ENCODE measurements at places on chromosomes 16 and 17. TPM values are rescaled to one million over a fixed set of nuclear protein-coding genes. Genes with fewer than 3 reads are reported as not detected.

SDR42E1 gene
- 0.41 TPM for total RNA-seq

C1QBP gene
- 71.7 TPM for total RNA-seq

CD300H gene
- total RNA-seq = not detected

PLSCR3 gene
- 31.0 TPM for total RNA-seq

ALDH3A1 gene
- 3.2 TPM for total RNA-seq
